HFFc6 (cell line): ENCODE measurements at places on chromosomes 11 and 22. TPM values are rescaled to one million over a fixed set of nuclear protein-coding genes. Genes with fewer than 3 reads are reported as not detected.

DNA sequence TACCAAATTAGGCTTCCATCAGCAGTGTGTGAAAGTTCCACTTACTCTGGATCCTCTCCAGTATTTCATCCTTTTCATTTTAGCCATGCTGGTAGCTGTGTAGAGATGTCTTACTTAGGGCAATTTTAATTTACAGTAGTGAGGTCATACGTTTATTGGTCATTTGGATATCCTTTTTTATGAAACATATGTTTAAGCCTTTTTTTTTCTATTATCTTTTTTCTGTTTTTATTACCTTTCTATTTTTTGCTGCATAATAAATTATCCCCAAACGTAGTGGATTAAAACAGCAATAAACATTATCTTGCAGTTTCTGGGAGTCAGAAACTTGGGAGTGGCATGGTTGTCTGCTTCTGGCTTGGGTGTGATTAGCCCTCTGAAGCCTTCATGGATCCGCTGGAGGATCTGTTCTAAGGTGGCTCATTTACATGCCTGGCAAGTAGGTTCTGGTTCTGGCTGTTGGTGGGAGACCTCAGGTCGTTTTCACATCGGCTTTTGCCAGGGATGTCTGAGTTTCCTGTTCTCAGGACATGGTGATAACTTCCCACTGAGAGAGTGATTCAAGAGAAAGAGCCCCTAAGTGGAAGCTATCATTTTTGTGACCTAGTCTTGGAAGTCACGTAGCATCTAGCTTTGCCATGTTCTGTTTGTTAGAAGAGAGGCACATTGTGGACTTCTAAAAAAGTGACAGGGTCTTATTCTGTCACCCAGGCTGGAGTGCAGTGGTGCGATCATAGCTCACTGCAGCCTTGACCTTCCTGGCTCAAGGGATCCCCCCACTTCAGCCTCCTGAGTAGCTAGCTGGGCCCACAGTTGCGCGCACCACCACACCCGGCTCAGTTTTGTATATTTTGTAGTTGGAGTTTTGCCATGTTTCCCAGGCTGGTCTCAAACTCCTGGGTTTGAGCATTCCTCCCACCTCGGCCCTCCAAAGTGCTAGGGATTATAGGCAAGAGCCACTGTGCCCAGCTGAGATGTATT is 38.6 kb downstream of the PPP6R3 start:
- no peak overlapping the region for H3K4me3 ChIP-seq
- H3K27me3 ChIP-seq: no peaks in the 10 kb centered on the region; the same call in 1 of the 2 replicates
- no peak overlapping the region for H3K27ac ChIP-seq
- no peak for DNase-seq
- no peaks in the 10 kb centered on the region for H3K36me3 ChIP-seq

- H3K4me3 ChIP-seq: no peak within 1 kb of the TSS
- peaks cover 6% of the 10 kb centered on the region for H3K27me3 ChIP-seq
- H3K4me1 ChIP-seq: no peaks in the 10 kb centered on the region
- no peaks in the 10 kb centered on the region for H3K36me3 ChIP-seq
Measured at GRCh38 chr11:74008373-74009229, at the start of gene UCP3. UCP3 (minus strand) TSS chr11:74009085; CDS start chr11:74007042, 2,043 bp downstream.

GRCh38 chr11:113267493-113267892 is 46.9 kb upstream of the TTC12 start:
- H3K4me1 ChIP-seq: no peaks in the 10 kb centered on the region
- H3K27ac ChIP-seq: no peak overlapping the region
- no peak for DNase-seq
- H3K27me3 ChIP-seq: peaks cover 2% of the 10 kb centered on the region
- H3K4me3 ChIP-seq: no peak overlapping the region

DNA sequence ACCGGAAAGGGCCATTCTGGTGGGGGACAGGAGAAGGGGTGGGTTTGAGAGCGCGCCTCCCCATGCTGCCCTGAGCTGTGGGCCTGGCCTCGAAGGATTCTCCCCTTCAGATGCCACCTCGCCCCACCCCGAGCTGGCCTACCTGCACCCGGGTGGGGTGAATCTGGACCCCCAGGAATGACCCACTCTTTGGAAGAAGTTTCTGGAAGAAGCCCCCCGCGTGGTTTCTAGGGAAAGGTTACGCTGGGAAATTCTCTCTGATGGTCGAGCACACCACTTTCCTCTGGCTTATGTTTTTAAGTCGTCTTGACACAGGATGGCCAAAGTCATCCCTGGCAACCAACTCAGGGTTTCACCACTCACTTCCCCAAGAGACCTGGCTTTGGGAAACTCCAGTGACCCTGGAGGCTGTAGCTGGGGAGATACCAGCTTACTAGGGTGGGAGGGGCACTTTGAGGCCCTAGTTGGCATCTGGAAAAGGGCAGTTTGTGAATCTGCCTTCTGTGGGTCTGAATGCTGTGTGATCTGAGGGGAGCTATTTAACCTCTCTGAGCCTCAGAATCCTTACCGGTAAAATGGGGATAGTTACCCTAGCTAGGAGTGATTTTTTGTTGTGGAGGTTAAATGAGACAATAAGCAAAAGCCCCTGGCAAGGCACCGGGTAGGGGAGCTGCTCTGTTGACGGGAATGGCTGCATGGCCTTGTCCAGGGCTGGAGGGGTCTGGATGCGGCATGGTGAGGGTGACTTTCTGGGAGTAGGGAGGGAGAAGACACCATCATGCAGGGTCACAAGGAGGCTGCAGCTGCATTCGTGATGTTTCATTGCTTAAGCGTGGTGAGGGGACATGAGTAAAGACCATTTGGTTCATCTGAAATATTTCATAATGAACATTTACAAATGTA is 45.3 kb upstream of the ACCSL start:
- H3K4me3 ChIP-seq: no peak overlapping the region
- no peak for DNase-seq
- peaks cover 37% of the 10 kb centered on the region for H3K27me3 ChIP-seq
- H3K27ac ChIP-seq: no peak overlapping the region
- H3K4me1 ChIP-seq: peaks cover 4% of the 10 kb centered on the region
- no peaks in the 10 kb centered on the region for H3K36me3 ChIP-seq

- H3K4me3 ChIP-seq: no peak overlapping the region
- DNase-seq: no peak
- no peak overlapping the region for H3K27ac ChIP-seq
- H3K4me1 ChIP-seq: peaks cover 10% of the 10 kb centered on the region
Measured at GRCh38 chr11:75505916-75506692, 19.6 kb downstream of the GDPD5 start.

- no peaks in the 10 kb centered on the region; the same call in 1 of the 2 replicates for H3K27me3 ChIP-seq
- H3K4me1 ChIP-seq: no peaks in the 10 kb centered on the region
- DNase-seq: no peak
- H3K4me3 ChIP-seq: no peak overlapping the region
- H3K27ac ChIP-seq: no peak overlapping the region
Measured at GRCh38 chr11:23257088-23257487, 396.8 kb upstream of the CCDC179 start.

DNA sequence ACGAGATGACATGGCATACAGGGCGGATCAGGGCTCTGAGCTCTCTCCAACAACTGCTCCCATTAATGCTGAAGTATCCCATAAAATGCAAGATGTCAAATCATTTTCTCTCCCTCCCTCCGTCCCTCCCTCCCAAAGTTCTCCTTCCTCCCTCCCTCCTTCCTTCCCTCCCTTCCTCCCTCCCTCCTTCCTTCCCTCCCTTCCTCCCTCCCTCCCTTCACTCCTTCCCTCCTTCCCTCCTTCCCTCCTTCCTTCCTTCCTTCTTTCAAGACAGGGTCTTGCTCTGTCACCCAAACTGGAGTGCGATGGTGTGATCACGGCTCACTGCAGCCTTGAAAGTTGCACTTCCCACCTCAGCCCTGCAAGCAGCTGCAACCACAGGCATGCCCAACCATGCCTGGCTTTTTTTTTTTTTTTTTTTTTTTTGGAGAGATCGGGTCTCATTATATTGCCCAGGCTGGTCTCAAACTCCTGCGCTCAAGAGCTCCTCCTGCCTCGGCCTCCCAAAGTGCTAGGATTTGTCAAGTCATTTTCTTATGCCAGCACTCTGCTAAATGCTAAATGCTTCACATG is 38.2 kb downstream of the TXN2 start:
- H3K27me3 ChIP-seq: peaks cover 3% of the 10 kb centered on the region
- peaks cover 53% of the 10 kb centered on the region for H3K4me1 ChIP-seq
- peaks cover 7% of the 10 kb centered on the region for H3K36me3 ChIP-seq
- H3K27ac ChIP-seq: no peak overlapping the region

DNA sequence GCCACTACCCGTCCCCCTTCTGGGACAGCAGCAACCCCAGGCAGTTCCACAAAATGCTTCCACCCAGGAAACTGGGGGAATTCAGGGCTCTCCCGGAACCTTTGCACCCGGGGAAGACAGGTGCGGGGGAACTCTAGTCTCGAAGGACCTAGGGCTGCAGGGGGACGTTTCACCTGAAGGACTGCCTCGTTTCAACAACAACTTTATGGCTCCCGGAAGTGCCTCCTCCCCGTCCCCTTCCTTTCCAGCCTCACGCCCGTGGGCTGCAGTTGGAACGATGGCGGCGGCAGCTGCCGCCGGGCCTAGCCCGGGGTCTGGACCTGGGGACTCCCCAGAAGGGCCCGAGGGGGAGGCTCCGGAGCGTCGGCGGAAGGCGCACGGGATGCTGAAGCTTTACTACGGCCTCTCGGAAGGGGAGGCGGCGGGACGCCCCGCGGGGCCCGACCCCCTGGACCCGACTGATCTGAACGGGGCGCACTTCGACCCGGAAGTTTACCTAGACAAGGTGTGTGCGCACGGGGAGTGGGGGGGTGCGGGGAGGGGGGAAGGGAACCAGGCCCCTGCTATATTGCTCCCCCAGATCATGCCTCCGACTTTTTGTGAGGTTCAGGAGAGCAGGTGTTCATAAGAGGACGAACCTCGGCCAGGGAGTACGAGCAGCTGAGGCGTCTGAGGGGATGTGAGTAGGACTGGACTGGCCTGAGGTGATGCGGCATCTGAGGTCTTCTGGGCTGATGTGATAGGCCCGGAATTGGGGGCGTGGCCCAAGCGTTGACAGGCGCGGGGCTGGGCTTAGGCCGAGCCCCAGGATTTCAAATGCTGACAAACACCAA is at the start of gene VPS51:
Gene VPS51, plus strand, starts transcription at position 241 of the 833 bp plus-strand sequence. Its CDS starts 37 bp downstream, at position 278.
- H3K27ac ChIP-seq: peak within 1 kb of the TSS; percentile 95
- H3K27me3 ChIP-seq: no peaks in the 10 kb centered on the region; the same call in 1 of the 2 replicates
- H3K4me1 ChIP-seq: peaks cover 6% of the 10 kb centered on the region
- peak within 1 kb of the TSS; percentile 89 for H3K4me3 ChIP-seq

DNA sequence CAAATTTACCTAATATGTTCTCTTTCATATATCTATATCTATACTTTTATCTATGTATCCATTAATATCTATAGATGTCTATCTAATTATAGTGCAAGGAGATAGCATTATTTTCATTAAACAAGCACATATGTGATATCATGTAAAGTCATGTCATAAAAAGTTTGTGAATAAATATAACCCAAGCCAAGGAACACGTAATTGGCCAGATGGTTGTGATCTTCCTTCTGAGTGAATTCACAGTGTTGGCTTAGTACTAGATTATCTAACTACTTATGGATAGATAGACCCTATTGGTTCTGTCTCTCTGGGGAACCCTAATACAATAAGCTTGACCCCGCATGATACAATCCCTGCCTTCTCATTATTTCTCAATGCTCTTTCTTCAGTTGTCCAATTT is 484.4 kb downstream of the LRRC4C start:
- H3K27me3 ChIP-seq: no peaks in the 10 kb centered on the region
- H3K4me1 ChIP-seq: no peaks in the 10 kb centered on the region
- H3K36me3 ChIP-seq: no peaks in the 10 kb centered on the region; the same call in 1 of the 2 replicates
- no peak for DNase-seq
- no peak overlapping the region for H3K27ac ChIP-seq
- no peak overlapping the region for H3K4me3 ChIP-seq

- no peak overlapping the region for H3K4me3 ChIP-seq
- peak; percentile 23 for DNase-seq
- H3K36me3 ChIP-seq: no peaks in the 10 kb centered on the region
Measured at GRCh38 chr11:2175659-2176058, 4.0 kb upstream of the TH start.

- H3K4me3 ChIP-seq: no peak overlapping the region
- no peaks in the 10 kb centered on the region for H3K36me3 ChIP-seq
- H3K27me3 ChIP-seq: no peaks in the 10 kb centered on the region
- no peak overlapping the region for H3K27ac ChIP-seq
- DNase-seq: no peak
Measured at GRCh38 chr11:22792497-22792896, 37.1 kb downstream of the SVIP start.

DNA sequence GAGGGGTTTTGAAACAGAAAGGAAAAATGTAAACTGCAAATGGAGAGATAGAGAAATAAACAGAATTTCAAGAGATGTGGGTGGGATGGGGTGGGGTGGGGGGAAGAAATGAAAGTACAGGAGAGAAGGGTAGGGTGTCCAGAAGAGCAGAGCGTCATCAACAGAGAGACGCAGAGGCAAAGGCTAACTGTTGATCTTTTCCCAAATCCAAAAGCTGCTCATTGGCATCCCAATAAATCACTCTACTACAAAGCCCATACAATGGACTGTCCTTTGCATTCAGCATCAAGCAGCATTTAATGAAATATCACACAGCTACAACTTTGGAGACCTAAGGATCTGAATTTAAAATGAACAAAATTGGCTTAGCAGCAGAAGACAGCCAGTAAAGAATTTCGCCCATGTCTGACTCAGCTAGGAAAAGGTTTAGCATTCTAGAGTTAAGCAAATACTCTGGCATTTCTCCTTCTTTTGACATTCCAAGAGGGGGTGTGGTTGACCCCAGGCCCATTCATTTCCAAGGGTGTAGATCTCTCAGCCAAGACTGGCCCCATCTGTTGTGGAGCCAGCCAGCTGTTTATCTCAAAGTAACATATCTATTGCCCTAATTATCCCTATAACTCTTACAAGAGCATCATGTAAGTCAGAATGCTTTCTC is 1.5 kb downstream of the RAB30 start:
- H3K4me1 ChIP-seq: peaks cover 41% of the 10 kb centered on the region
- H3K27ac ChIP-seq: no peak overlapping the region; the same call in 1 of the 2 replicates
- peak; percentile 50 for DNase-seq
- H3K36me3 ChIP-seq: peaks cover 4% of the 10 kb centered on the region; the same call in 1 of the 2 replicates
- H3K4me3 ChIP-seq: no peak overlapping the region

- H3K36me3 ChIP-seq: no peaks in the 10 kb centered on the region
- H3K4me3 ChIP-seq: peak within 1 kb of the TSS; percentile 92
- peaks cover 38% of the 10 kb centered on the region for H3K4me1 ChIP-seq
Measured at GRCh38 chr11:63768237-63769041, at the start of gene ZFTA. ZFTA (minus strand) TSS chr11:63768775; CDS start chr11:63768622, 153 bp downstream.

DNA sequence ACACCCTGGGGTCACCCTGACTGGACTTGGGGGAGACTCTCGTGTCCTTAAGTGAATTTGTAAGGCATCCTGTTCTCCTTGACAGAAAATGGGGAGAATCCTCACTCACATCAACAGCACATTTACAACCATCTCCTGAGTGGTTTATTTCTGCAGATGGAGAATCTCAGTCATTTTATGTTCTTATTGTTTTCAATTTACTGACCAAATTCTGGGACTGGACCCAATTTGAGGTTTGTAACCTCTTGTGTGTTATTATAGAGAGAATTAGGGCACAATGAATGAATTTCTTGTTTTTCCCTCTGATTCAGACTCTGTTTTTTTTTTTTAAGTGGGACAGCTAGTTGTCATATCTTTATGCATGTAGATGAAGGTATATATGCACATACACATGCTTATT is 104.9 kb downstream of the ADAMTS15 start:
- H3K27ac ChIP-seq: no peak overlapping the region
- H3K4me1 ChIP-seq: peaks cover 15% of the 10 kb centered on the region
- H3K36me3 ChIP-seq: no peaks in the 10 kb centered on the region

- no peaks in the 10 kb centered on the region for H3K36me3 ChIP-seq
- H3K4me1 ChIP-seq: peaks cover 72% of the 10 kb centered on the region
- H3K27ac ChIP-seq: peak overlapping the region; percentile 74
- peak overlapping the region; percentile 91 for H3K4me3 ChIP-seq
- H3K27me3 ChIP-seq: peaks cover 20% of the 10 kb centered on the region
Measured at GRCh38 chr11:46917109-46917761, 1.1 kb downstream of the LRP4 start.

CNTN5 gene
- not detected in 3 replicates for total RNA-seq

MS4A3 gene
- total RNA-seq: not detected in 3 replicates

VPREB3 gene
- total RNA-seq: 0.33 to 0.79 TPM (median 0.51 TPM) in 3 replicates

ZP1 gene
- total RNA-seq: 0.13 to 0.31 TPM in 2 of 3 replicates, not detected in the other

OR8G5 gene
- total RNA-seq: not detected in 3 replicates

MUC5AC gene
- total RNA-seq: not detected in 3 replicates

EXPH5 gene
- 0.13 to 0.48 TPM (median 0.15 TPM) in 3 replicates for total RNA-seq

KCTD17 gene
- total RNA-seq: 38.9 and 43.7 TPM in 2 replicates
